ENCODE measurements at places on chromosomes 5 and 9. TPM values are rescaled to one million over a fixed set of nuclear protein-coding genes. Genes with fewer than 3 reads are reported as not detected.

The TMEM174 gene
- total RNA-seq, result not detected

DNA sequence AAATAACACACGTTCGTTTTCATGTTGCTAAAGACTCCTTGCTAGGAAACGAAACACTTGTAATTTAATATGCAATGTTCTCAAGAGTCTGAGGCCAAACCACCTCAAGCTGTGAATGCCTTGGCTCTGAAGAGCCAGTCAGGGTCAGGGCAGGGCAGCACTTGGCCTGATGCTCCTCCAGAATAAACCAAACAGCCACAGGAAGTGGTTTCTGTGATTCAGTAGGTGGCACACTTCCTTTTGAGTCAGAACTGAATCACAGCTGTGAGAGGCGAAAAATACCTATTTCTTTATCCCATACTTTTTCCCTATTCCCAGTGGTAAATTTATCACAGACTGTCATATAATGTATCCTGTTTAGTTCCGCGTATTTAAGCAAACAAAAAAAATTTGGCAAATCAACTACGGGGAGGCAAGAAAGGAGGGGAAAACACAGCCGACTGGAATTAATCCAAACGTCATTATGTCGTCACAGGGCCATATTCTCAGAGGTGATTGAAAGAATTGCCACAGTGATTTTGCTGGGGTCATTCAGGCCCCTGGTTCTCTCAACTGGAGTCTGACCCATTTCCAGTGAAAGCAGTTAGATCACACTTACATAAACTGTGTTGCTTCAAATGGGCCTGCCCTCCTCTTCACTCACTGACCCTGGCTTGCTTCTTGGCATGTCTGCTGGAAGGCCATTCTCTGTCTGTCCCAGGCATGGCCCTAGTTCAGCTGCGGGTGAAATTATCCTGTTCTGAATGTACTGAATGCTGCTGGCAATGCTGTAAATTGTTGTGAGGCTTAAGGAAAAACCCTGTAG, 71.2 kb downstream of the ARRDC3 start:
- DNase-seq, result peak; percentile 78
- peaks cover 48% of the 10 kb centered on the region for H3K4me1 ChIP-seq
- H3K36me3 ChIP-seq, result peaks cover 3% of the 10 kb centered on the region
- no peaks in the 10 kb centered on the region for H3K27me3 ChIP-seq

DNA sequence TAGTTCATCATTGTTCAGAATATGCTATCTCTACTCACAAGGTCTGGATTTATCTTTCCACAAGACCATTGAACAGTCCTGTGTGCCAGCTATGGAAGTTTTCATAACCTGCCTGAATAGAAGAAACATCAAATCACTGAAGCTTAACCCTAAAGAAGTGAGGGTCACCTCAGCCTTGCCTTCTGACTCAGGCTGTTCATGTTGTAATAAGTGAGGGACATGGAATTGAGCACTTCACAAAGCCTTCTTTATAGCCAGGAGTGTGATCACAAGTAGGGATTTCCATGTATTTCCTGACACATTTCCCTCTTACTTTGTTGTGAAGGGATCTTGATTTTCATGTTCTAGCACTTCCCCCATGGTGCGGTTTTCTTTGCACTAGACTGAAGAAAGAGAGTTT, 577.5 kb upstream of the WWC1 start:
- no peak for DNase-seq
- H3K36me3 ChIP-seq, result no peaks in the 10 kb centered on the region
- no peak overlapping the region for H3K4me3 ChIP-seq
- no peaks in the 10 kb centered on the region for H3K27me3 ChIP-seq
- H3K4me1 ChIP-seq, result no peaks in the 10 kb centered on the region

GRCh38 chr5:178483620-178484019, 106.6 kb downstream of the COL23A1 start:
- H3K27me3 ChIP-seq, result no peaks in the 10 kb centered on the region
- H3K36me3 ChIP-seq, result peaks cover 3% of the 10 kb centered on the region
- H3K4me3 ChIP-seq, result peak overlapping the region; percentile 54
- peak; percentile 66 for DNase-seq
- H3K27ac ChIP-seq, result peak overlapping the region; percentile 77

- DNase-seq, result no peak
- peaks cover 3% of the 10 kb centered on the region for H3K27me3 ChIP-seq
- no peak overlapping the region for H3K27ac ChIP-seq
- H3K4me1 ChIP-seq, result peaks cover 3% of the 10 kb centered on the region
- H3K36me3 ChIP-seq, result no peaks in the 10 kb centered on the region
Observed at GRCh38 chr5:142757564-142757963, 12.6 kb upstream of the ARHGAP26 start.

The BARHL1 gene
- not detected for total RNA-seq

- H3K36me3 ChIP-seq, result peaks cover 81% of the 10 kb centered on the region
- peaks cover 86% of the 10 kb centered on the region for H3K4me1 ChIP-seq
- H3K27me3 ChIP-seq, result no peaks in the 10 kb centered on the region
- peak overlapping the region; percentile 86 for H3K4me3 ChIP-seq
- DNase-seq, result peak; percentile 62
- peak overlapping the region; percentile 95 for H3K27ac ChIP-seq
Observed at GRCh38 chr5:172180936-172181335, 7.1 kb downstream of the STK10 start.

The TRAF2 gene
- total RNA-seq, result 49.4 TPM

DNA sequence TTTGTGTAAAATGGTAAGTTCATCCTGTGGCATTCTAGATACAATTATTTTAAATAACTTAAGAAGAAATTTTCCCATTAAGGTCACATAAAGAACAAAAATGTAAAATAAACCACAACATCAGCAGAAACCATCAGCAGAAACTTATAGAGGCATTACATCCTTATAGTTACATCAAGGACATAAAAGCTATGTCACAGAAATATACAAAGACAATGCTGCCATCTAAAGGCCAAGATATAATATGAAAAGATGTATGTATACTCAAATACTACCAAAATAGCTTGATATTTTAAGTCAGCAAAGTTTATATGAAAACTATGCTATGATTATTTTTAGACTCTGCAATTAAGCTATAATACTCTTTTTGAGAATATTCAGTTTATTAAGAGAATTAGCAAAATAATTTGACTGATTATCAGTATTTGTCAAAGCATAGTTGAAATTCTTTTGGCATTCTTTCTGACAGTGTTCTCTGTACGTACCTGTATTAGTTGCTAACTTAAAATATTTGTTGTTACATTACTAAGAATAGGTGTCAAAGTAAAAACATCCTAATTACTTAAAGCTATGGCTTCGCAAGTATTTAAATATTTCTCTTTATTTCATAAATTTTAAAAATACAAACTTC, 36.2 kb downstream of the FBXL17 start:
- H3K4me1 ChIP-seq, result no peaks in the 10 kb centered on the region
- H3K27me3 ChIP-seq, result no peaks in the 10 kb centered on the region
- no peak overlapping the region for H3K4me3 ChIP-seq
- H3K27ac ChIP-seq, result no peak overlapping the region
- peaks cover 2% of the 10 kb centered on the region for H3K36me3 ChIP-seq

- H3K4me3 ChIP-seq, result no peak overlapping the region
- no peaks in the 10 kb centered on the region for H3K27me3 ChIP-seq
- DNase-seq, result no peak
- no peak overlapping the region for H3K27ac ChIP-seq
- H3K4me1 ChIP-seq, result peaks cover 5% of the 10 kb centered on the region
- H3K36me3 ChIP-seq, result peaks cover 70% of the 10 kb centered on the region
Observed at GRCh38 chr9:131492070-131492469, 10.6 kb upstream of the POMT1 start.

DNA sequence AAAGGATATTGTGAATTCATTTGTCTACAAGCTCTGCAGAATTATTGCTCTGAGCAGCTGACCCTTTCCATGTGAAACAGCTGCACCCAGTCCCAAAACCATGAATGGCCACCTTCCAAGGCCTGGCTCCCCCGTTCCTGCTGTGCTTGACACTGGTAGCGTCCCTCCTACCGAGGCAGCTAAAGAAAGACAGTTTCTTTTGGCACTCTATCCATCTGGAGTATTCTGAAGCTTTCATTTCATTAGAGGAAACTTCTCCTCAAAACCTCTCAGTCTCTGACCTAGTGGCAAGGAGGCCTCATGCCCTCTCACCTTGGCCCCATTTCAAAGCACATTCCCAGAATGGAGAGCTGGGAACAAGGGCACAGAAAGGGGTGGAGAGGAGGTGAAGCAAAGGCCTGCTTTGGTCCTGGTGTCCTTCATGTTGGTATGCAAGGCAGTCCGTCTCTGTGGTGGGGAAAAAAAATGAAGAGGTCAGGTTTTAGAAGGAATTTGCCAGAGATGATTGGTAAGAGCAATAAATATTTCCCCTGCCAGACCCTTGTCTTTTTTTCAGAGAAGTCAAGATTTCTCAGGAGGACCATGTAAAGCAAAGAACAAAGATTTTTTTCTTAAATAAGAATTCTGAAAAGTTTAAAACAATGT, 232.0 kb downstream of the RFK start:
- H3K36me3 ChIP-seq, result peaks cover 10% of the 10 kb centered on the region
- H3K27me3 ChIP-seq, result no peaks in the 10 kb centered on the region
- no peak for DNase-seq
- H3K27ac ChIP-seq, result no peak overlapping the region

- no peak overlapping the region for H3K27ac ChIP-seq
- no peaks in the 10 kb centered on the region for H3K36me3 ChIP-seq
- no peaks in the 10 kb centered on the region for H3K27me3 ChIP-seq
- no peak overlapping the region for H3K4me3 ChIP-seq
- no peak for DNase-seq
Observed at GRCh38 chr9:81562231-81563019, 126.9 kb downstream of the TLE1 start.

The HRCT1 gene
- total RNA-seq, result not detected

DNA sequence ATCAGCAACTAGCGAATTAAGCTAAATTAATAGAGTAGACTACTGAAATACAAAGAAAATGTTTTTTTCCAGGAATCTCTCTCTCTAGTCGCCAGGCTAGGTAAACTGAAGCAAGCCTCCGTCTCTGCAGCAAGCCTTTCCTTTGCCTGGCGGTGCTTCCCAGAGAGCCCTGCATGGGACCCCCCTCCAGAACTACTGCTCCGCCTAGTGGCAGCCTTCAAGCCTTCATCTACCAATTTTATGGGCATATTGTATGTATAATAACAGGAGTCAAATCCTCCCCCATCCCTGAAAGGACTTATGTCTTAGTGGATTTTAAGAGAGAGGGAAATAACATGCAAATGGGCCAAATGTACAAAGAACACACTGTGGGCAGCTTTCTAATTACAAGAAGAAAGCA, 241.9 kb downstream of the SAXO1 start:
- H3K27ac ChIP-seq, result no peak overlapping the region
- no peak for DNase-seq
- no peak overlapping the region for H3K4me3 ChIP-seq
- no peaks in the 10 kb centered on the region for H3K27me3 ChIP-seq
- no peaks in the 10 kb centered on the region for H3K4me1 ChIP-seq

- H3K4me3 ChIP-seq, result no peak overlapping the region
- H3K27ac ChIP-seq, result no peak overlapping the region
- H3K4me1 ChIP-seq, result no peaks in the 10 kb centered on the region
- H3K27me3 ChIP-seq, result no peaks in the 10 kb centered on the region
Observed at GRCh38 chr5:124303366-124303765, 443.1 kb downstream of the ZNF608 start.

DNA sequence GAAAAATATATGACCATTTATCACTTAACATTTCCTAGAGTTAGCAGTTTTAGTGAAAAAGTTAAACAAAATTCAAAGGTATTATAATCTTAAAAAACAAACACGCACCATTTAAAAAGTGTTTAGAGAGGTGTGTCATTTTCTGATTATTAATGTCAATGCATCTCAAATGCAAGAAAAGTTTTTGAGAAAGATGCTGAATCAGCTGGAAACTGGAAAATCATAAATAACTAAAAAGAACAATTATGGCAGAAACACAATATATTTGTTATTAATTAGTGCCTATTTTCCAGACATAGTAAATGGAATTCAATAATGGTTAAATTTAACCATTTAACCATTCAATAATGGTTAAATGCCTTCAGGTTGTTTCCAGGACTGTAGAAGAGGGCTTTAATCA, 64.9 kb downstream of the RICTOR start:
- no peak overlapping the region for H3K4me3 ChIP-seq
- H3K36me3 ChIP-seq, result peaks cover 47% of the 10 kb centered on the region
- H3K27me3 ChIP-seq, result no peaks in the 10 kb centered on the region
- H3K4me1 ChIP-seq, result peaks cover 16% of the 10 kb centered on the region

- H3K4me1 ChIP-seq, result peaks cover 5% of the 10 kb centered on the region
- H3K27ac ChIP-seq, result no peak overlapping the region
- H3K36me3 ChIP-seq, result no peaks in the 10 kb centered on the region
- H3K27me3 ChIP-seq, result peaks cover 36% of the 10 kb centered on the region
- no peak for DNase-seq
- no peak overlapping the region for H3K4me3 ChIP-seq
Observed at GRCh38 chr5:36070687-36071571, 4.2 kb upstream of the UGT3A2 start.

GRCh38 chr9:8732367-8733075, 932.9 kb upstream of the DMAC1 start:
- DNase-seq, result no peak
- H3K4me1 ChIP-seq, result no peaks in the 10 kb centered on the region
- H3K36me3 ChIP-seq, result no peaks in the 10 kb centered on the region
- no peak overlapping the region for H3K27ac ChIP-seq
- H3K4me3 ChIP-seq, result no peak overlapping the region
- H3K27me3 ChIP-seq, result peaks cover 3% of the 10 kb centered on the region

GRCh38 chr5:180142021-180142765, 66.8 kb downstream of the RASGEF1C start:
- H3K4me3 ChIP-seq, result no peak overlapping the region
- H3K4me1 ChIP-seq, result no peaks in the 10 kb centered on the region
- no peak overlapping the region for H3K27ac ChIP-seq
- DNase-seq, result no peak
- H3K36me3 ChIP-seq, result no peaks in the 10 kb centered on the region

The OR5C1 gene
- not detected for total RNA-seq

Data from activated CD4-positive, alpha-beta T cell treated with anti-CD3 and anti-CD28 coated beads, Interleukin-2, amount 10 ng/mL, durations not matched to agents 7 days and 5 days (primary cell).